ENCODE measurements at places on chromosomes 2 and 18.

DNA sequence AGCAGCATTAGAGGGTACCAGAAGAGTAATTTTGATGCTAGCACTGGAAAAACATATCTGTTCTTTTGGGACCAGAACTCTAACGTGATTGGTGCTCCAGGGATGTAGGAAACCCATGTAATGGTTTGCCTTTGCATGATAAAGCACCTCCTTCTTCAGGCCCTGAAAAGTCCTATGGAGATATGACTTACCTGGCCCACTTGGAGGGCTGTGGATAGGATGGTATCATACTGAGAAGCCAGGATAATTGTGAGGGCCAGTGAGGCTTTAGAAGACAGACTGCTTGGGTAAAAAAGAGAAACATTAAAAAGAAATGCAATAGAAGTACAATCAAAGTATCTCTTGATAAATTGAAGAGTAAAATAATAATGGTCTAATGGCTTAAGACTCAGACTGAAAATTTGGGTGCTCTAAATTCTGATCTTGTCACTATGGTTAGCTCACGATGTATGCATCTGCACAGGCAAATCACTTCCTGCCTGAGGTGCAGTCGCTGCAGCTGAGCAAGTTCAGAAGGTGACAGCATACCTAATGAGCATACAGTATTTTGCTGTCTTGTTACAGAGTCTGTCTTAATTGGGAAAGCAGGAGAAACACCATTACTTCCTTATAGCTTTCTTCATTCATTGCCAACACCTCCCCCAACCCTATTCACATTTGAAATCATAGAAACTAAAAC is 371.5 kb downstream of the NUP35 start:
- DNase-seq = no peak

DNA sequence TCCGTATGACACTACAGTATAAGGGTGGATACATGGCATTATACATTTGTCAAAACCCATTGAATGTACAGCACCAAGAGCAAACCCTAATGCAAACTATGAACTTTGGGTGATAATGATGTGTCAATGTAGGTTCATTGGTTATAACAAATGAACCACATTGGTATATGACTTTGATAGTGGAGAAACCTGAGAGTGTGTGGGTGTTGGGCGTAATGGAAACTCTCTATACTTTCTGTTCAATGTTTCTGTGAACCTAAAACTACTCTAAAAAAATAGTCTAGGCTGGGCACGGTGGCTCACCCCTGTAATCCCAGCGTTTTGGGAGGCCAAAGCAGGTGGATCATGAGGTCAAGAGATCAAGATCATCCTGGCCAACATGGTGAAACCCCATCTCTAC is 6.5 kb upstream of the ACTG2 start:
- DNase-seq = no peak

GRCh38 chr18:38933910-38934510 is 1368.4 kb upstream of the CELF4 start:
- DNase-seq = no peak

DNA sequence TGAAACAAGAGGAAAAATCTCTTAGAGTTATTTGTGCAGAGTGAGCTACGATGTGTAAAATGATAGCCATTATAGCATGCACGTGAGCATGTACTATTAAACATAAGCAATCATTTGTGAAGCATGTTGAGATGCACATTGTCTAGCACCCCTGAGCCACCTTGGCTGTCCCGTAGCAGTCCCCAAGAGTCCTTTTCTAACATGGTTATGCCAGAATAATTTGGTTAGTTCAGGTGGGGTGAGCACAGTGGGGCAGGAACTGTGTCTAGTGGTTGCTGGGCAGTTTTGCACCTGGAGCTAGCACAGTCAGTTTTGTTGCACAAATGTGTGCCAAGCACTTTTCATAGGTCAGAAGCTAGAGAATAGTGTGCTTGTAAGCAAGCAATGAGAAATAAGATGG is 809.8 kb downstream of the RNF144A start:
- no peak for DNase-seq

GRCh38 chr18:62784966-62785413 is 69.6 kb downstream of the PHLPP1 start:
- DNase-seq = peak; percentile 10

DNA sequence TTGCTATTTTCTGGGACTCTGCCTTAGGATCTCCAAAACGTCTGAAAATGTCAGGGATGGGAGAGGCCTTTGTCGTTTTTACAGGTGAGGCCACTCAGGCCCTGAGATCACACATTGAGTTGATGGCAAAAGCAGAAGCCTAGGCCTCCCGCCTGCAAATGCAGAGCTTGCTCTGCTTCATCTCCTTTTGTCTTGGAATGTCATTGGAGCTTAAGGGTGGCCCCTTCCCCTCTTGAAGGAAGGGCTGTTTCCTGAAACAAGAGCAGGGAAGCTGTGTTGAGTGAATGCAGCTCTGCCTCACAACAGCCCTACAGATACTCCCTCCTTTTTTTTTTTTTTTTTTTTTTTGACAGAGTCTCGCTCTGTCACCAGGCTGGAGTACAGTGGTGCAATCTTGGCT is 123.5 kb downstream of the GLI2 start:
- no peak for DNase-seq

- no peak for DNase-seq
Observed at GRCh38 chr2:216879727-216880508, 20.1 kb upstream of the TNP1 start.

DNA sequence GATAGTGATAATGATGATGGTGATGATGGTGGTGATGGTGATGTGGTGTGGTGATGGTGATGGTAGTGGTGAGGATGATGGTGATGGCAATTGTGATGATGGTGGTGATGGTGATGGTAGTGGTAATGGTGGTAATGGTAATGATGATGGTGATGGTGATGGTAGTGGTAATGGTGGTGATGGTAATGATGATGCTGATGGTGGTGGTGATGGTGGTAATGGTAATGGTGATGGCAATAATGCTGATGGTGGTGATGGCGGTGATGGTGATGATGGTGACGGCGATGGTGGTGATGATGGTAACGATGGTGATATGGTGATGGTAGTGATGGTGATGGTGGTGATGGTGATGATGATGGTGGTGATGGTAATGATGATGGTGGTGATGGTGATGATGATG is 45.0 kb downstream of the ALK start:
- no peak for DNase-seq

DNA sequence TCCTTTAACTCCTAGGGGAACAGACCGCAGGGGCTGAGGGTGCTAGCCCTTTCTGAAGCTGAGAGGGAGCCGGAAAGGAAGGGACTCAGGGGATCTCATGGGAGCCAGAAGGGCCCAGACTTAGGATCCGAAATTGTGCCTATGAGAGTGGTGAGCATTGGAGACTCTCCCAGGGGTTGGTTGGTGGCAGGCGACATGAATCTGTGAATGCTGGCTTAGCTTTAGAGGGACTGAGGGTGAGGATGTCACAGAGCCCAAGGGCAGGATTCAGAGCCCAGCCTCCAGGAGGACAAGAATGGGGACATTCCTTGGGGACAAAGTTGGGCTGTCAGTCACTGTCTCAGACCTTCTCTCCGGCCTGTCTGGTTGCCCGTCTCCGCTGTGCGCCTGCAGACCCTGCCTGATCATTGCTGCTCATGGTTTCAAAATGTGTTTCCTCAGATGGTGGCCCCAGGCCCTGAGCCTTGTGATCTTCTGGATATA is 17.5 kb downstream of the GNLY start:
- DNase-seq = no peak

- DNase-seq = no peak
Observed at GRCh38 chr2:237113026-237113795, 27.5 kb downstream of the COPS8 start.

- DNase-seq = no peak
Observed at GRCh38 chr2:126664234-126664633, 8.3 kb downstream of the GYPC start.

DNA sequence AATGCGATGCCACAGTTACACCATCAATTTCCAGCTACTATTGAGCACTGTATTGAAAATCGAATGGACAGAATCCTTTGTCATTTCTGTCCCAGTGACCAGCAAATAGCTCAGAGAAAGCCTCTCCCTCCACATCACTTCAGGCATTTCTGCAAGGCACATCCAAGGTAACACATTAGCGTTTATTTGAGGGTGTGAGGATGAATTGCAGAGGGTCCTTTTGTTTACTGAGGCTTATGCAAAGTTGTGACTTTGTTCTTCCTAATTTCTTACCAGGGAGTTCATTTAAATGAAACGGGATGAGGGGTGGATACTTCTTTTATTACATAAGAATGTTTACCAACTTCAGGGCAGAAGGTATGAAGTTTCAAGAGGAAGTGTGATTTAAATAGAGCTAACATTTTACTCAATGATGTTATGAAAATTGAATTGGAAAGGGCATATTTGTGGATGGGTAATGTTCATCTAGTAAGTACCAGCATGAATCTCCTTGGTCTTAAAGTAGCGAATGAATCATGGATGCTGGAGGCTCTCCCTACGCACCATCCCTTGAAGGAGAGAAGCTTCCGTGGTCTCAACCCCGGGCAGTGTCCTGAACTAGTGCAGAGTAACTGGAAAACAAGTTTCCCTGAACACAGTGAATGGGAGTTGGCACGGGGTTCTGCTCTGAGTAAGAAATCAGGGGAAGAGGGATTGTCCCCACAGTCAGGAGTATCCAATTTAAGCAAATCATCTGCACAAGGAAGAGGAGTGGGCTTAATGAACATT is 756.5 kb downstream of the GALR1 start:
- no peak for DNase-seq

DNA sequence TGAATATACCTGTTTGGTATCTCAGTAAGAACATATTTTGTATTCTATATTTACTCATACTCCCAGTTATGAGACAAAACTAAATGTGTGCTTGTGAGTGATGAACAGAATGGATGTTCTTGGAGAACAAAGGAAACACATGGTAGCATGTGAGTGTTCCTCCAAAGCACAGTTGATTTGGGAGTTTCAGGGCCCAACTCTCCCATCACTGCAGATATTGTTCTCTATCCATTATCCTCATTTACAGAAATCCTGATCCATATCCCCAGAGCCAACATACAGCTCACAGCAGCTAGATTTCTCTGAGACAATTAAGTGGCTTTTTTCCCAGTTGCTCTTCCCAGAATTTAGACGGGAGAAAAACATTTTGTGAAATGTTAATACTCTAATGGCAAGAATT is 75.6 kb upstream of the MAPRE2 start:
- DNase-seq = no peak

- DNase-seq = no peak
Observed at GRCh38 chr2:47373747-47374146, 29.2 kb upstream of the MSH2 start.

DNA sequence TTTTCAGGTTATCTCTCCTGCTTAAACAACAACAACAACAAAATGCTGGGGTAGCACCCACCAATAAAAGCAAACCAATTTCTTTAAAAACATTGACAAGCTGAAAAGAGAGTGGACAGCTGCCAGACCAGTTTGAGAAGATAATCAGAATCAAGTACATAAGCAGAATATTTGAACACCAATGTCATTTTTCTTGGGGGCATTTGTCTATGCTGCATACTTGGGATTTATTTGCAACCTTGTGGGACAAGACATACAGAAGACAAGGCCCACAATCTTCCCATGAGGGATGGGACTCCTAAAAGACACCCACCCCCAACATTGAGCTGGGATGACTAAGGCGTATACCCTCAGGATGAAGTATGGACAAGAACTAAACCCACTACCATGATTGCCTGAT is 62.2 kb upstream of the NXPH2 start:
- no peak for DNase-seq

DNA sequence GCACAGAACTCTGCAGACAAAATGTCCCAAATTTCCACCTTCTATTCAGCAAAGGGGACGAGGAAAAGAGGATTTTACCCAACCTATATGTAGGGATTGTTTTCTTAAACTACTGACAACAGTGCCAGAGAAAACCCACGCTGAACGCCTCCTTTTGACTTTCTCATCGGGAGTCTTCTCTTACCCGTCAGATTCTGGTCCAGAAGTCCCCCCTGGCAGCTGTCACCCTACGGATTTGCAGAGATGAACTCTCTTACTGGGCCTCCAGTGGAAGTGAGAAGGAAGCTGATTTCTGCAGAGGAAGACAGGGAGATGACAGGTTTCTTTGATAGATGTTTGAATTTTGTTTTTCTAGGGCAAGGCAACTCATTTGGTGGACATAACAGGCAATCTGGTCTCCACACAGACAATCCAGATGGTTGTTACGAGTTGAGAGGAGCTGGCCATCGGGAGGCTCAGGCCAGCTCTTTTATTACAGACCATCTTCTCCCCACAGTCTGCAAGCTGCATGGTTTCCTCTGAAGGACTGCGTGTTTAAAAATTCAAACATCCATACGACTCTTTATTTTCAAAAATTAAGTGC is 804.3 kb downstream of the RNF144A start:
- DNase-seq = no peak

DNA sequence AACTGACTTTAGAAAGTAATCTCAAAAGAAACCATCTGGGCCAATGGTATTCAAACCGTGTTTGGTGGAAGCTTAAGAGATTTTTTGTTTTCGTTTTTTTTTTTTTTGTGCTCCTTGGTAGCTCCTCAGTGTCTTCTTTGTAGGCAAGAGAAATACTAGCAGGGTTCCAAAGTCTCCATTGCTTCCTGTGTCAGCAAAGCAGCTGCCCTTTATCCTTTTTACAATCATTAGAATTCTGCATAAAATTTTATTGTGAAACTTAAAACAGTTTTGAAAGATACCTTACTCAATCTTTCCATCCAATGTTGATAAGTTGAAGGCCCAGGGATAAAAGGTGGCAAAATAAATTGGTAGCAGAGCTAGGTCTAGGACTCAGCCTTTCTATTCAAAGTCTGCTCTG is 479 bp downstream of the IL1F10 start:
- DNase-seq = no peak

- no peak for DNase-seq
Observed at GRCh38 chr2:39730276-39730675, 48.8 kb downstream of the THUMPD2 start.

DNA sequence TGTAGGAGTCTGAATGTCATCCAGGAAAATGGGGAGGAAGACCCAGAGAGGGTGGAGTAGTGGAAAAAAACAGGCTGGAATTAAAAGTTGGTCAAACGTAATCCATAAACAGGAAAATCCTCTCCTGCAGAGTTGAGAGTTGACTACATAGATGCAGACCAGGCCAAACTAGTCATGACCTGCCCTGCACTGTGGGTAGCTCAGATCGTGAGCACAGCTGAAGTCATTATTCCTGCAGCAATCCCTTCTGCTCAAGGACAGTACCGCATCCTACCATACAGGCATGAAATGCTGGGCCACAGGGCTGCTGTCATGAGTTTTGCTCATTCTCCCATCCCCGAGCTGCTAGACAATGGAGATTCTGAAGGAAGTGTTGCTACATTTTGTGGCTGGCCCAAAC is 352.2 kb downstream of the EN1 start:
- no peak for DNase-seq

GRCh38 chr2:19868224-19868623 is 33.6 kb downstream of the TTC32 start:
- no peak for DNase-seq

DNA sequence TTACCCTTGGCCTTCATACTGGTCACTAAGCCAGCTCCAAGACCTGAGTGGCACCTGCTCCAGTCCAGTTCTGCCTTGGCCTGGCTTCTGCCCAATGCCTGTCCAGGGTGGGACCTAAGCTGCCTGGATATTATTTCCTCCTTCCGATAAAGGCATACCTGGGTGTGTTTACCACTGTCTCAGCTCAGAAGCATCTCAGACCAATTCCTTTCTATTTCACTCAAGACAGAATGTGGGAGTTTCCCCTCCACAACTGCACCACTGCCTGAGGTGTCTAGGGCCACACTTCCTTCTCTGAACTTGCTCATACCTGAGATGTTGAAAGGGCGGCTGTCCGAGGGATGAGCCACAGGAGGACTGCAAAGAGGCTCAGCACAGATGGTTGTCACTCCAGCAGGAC is 18.4 kb upstream of the CAB39 start:
- no peak for DNase-seq

GRCh38 chr18:8586941-8587340 is 22.3 kb upstream of the RAB12 start:
- DNase-seq = no peak

- no peak for DNase-seq
Observed at GRCh38 chr2:138334323-138334722, 167.2 kb upstream of the SPOPL start.

All from suppressor macrophage treated with lipopolysaccharide for 4 hours (primary cell).